HepG2 (cell line): ENCODE measurements at places on chromosomes 7 and 10.
A peak's percentile ranks its signal among the peaks of the same experiment; 100 is the strongest.

GRCh38 chr7:231030-231857 is 38.9 kb downstream of the FAM20C start:
- DNase-seq, result no peak

DNA sequence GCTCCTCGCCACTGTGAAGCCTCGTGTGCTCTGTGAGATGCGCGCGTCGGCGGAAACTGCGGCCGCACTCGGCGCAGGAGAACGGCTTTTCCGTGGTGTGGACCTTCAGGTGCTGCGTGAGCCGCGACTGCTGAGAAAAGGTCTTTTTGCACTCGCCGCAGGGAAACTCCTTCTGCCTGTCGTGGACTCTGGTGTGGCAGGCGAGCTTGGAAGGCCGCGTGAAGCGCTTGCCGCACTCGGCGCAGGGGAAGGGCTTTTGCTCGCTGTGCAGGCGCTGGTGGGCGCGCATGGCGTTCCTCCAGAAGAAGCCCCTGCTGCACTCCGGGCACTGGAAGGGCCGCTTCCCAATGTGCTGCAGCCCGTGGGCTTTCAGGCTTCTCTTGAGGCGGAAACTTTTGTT is 13.7 kb upstream of the ZNF786 start:
- no peak for DNase-seq

GRCh38 chr7:28065308-28065707 is 115.3 kb downstream of the JAZF1 start:
- DNase-seq, result no peak

DNA sequence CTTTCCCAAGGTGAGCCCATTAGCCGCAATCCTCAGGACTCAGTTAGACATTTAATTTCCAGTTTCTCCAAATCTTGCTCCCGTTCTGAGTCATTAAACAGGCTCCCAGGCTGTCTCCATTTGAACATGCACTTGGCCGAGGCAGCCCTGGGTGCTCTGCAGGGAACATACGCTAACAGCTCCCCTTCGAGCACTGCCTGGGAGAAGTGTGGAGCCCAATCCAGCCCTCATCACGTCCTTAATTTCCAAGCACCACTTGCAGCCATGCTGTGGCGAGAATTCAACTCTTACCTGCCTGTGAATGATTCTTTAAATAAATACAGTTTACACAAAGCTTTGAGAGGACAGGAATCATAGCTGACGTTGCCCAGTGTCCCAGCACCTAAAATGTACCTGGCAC is 218.2 kb downstream of the CCSER2 start:
- DNase-seq, result no peak

GRCh38 chr7:30389791-30390190 is 88.8 kb downstream of the NOD1 start:
- no peak for DNase-seq

DNA sequence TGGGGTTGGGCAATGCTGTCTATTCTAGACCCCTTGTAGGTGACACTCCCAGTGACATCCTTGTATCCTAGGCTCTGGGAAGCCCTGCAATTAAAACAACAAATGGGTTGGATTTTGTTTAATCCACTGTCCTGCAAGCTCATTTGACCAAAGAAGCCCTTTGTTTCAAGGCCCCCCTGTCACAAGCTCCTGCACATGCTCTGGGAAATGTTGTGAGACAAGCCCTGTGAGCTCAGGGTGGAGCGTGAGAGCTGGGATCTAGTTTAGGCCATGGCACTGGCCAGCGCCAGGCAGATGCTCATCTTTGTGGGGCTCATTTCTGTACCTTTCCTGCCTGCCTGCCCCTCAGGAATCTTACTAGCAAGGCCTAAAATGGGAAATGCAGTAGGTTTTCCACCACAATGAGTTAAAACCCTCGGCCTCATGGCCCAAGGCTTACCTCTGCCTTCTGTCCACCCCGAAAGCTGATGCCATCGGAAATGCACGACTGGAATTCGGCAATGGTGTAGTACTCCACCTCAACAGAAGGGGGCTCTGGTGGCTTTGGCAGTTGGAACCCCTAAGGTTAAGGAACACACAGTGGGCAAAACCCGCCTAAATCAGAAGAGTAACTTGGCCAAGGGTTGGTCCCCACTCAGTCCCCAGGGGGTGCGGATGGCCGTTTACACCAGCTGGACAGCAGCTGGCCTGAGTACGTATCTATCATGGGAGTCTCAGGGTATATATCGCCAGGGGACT is 112.0 kb downstream of the NEURL1 start:
- DNase-seq, result peak; percentile 33

DNA sequence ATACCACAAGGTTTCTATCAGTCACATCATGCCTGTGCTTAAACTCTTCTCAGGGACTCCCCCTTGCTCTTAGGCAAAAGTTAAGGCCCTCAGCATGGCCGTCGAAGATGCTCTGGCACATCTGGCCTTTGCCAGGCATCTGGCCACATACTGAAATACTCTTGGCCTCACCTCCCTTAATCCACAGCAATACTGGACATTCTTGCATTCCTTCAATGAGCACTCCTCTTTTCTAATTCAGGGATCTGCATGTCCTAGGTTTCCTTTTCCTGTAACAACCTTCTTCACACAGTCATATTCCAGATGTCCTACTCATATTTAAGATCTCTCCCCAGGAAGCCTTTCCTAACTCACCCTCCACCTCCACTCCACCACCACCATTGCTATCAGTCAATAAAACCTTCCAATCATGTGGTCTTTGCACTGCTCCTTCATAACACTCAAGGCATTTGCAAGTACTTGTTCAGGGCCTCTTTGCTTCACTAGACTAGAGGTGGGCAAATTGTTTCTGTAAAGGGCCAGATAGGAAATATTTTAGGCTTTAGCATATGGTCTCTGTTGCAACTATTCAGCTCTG is 216.6 kb downstream of the KCNMA1 start:
- no peak for DNase-seq

DNA sequence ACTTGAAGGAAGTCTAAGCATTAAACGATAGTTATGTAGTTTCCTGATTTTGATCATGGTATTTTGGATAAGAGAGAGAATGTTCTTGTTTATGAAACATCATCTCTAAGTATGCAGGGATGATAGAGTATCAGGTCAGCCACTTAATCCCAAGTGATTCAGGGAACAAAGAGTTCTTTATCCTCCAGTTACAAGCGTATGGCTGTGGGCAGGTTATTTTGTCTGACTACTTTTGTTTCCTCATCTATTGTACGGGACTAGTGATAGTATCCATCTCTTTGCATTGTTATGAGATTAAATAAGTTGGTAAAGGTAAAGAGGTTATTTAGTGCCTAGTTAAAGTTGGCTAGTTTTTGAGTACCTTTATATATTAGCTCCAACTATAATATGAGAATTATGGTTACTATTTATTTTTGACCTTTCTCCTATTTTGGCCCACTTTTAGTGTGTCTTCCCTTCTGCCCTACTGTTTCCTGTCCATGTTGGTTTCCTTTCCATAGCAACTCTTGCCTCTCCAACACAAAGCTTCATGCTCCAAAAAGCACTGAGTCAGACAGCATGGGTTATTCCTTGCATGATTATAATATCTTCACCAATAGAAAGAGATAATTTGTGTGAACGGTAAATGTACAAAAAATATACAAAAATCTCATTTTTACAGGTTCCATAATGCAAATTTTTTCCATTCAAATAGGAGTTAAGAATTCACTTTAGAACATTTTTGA is 65.4 kb downstream of the SP8 start:
- no peak for DNase-seq

GRCh38 chr7:149471289-149471953 is 10.6 kb upstream of the ZNF777 start:
- no peak for DNase-seq

- DNase-seq, result no peak
These were observed 81.8 kb upstream of the ANKRD1 start for GRCh38 chr10:91002656-91003055.

- no peak for DNase-seq
These were observed 459 bp downstream of the CYCS start for GRCh38 chr7:25124465-25125136.

DNA sequence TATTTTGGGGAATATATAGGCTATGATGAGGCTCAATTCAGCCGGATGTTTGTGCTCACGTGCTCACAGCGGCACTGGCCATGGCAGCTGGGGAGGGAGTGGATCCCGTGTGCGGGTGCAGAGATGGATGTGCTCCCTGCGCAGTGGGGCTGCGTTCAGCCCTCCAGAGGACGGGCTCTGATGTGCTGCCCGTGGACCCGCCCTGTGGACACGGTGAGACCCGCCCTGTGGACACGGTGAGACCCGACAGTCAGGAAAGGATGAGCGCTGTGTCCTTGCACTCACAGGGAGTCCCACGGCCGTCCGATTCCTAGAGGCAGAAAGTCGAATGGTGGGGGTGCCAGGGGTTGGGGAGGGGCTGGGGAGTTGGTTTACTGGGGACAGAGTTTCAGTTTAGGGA is 89.0 kb downstream of the DNAJB6 start:
- no peak for DNase-seq

- DNase-seq, result no peak
These were observed 3.5 kb upstream of the FRAT2 start for GRCh38 chr10:97338041-97338440.

GRCh38 chr10:123595661-123596060 is 70.5 kb upstream of the GPR26 start:
- no peak for DNase-seq

DNA sequence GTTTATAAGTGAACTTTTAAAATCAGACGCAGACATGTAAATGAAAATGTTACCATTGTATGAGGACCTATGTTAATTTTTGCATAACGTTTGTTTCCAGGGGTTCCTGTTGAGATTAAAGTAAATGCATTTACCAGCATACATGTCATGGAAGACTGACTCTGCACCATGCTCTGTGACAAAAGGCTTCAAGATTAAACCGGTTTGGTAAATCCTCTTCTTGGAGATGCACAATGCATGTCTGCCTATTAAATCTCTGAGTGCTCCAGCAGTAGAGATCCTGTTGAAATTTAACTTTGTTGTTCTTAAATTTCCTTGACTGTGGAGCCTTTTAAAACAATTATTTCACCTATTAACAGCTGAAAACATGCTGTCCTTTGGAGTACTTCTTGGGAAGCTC is 36.5 kb upstream of the JAZF1 start:
- no peak for DNase-seq

DNA sequence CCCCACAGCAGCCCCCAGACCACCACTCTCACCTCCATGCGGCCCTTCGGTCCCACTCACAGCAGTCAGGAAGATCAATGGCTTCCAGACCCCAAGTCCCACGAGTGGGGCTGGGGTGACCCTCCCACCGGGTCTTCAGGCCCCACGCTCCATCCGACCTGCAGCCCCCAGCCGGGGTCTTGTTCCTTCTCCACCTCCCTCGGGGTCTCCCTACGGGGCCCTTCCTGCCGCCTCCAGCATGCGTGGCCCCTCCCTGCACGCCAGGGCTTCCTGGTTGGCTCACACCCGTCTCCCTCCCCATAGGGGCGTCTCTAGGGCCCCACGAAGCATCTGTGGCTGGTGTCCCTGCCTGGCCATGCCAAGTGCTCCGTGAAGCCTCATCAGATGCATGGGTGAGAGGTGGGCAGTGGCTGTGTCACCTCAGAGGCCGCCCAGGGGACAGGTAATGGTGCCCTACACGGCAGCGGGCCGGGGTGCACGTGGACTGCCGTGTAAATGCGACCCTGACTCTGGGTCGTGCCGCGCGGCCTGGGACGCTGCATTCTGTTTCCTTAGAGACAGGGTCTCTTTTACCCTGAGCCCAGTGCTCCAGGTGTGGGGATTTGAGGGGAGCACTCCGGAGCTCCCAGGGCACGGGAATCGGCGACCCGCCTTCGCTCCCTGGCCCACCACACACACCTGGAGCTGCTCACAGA is 19.9 kb downstream of the ADAP1 start:
- DNase-seq, result no peak

DNA sequence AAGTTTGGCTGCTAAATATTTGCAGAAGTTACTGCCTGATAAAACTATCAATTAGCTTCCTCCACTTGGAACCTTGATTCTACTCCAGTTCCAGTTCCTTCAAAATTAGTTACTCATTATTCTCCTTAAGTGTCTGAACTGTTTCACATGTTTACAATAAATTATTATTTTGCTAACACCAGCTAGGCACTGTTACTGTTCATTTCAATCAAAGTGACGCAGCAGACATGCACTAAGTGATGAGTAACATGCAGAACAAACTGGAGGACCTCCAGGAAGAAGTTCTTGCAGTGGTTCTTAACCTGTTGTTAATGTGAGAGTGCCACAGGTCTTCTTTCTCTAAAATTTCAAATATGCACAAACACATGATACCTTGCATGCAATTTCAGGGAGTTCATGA is 491.8 kb upstream of the SEMA3A start:
- DNase-seq, result no peak

GRCh38 chr10:103645141-103646054 is 151.9 kb downstream of the NEURL1 start:
- DNase-seq, result peak; percentile 87

DNA sequence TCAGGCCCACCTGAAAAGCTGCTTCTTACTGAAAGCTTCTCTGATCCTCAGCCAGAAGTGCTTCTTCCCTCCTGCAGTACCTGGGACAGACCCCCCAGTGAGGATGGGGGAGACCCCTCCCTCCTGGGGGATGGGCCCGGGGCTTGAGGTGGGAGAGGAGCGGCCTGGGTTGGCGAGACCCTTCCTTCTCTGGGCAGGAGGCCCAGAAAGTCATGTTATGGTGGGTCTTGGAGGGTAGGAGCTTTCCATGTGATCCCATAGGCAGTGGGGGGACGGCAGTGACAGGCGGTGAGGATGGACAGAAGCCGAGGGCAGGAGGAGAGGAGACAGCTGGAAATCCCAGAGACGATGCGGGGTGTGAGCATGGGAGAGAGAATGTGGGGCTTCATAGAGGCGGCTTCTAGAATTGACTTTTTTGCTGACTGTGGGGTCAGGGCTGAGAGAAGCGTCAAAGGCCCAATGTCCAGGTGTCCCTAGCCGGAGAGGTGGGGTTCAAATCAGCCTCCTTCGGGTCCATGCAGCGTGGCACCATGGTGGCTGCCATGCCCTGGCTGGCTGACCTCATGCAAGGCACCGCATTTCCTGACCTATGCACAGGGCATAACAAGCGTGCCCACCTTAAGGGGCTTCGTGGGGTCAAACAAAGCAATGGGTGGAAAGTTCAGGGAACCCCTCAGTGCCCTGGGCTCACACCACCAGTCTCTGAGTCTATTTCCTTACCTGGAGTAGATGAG is 154.0 kb downstream of the UBE2H start:
- no peak for DNase-seq

DNA sequence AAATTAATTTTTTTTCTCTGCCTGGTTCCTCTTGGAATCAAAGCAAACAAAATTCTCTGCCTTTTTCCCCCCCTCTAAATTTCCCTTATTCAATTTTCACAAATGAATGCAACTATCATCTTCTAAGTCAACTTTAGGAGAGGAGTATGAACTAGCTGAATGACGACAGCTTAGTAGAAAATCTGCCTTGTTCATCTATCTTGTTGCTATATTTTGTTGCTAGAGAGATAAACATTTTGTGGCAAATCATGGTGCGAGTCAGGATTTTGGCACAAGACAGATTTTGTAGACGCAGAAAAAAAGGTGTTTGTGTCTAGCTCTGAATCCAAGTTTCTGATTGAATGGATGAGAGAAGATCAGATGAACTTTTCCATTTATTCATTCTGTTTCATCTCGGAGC is 81.0 kb upstream of the FZD8 start:
- no peak for DNase-seq

- DNase-seq, result no peak
These were observed 785 bp downstream of the DNTT start for GRCh38 chr10:96305019-96305418.
